Uterus (tissue), 4 donors: ENCODE measurements at places on chromosomes 6 and 20.

GRCh38 chr6:82711105-82711827, 347.6 kb downstream of the TPBG start:
- DNase-seq: no peak

GRCh38 chr6:44627091-44627882, 239.8 kb downstream of the CDC5L start:
- no peak for DNase-seq

GRCh38 chr6:148671085-148671484, 75.7 kb upstream of the UST start:
- DNase-seq: no peak

DNA sequence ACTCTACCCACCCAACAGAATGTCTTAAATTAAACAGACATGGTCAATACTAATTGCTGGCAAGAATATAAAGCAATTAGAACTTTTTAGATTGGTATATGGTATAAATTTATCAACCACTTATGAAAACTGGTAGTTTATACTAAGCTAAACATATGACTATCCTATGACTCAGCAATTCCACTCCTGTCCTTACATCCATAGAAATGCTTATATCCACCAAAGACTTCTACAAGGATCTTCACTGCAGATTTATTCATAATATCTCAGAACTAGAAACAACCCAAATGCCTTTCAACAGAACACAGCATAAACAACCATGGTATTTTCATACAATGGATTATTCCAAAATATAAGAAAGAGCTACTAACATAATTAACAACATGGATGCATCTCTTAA, 4.6 kb downstream of the ZNF184 start:
- DNase-seq: no peak

DNA sequence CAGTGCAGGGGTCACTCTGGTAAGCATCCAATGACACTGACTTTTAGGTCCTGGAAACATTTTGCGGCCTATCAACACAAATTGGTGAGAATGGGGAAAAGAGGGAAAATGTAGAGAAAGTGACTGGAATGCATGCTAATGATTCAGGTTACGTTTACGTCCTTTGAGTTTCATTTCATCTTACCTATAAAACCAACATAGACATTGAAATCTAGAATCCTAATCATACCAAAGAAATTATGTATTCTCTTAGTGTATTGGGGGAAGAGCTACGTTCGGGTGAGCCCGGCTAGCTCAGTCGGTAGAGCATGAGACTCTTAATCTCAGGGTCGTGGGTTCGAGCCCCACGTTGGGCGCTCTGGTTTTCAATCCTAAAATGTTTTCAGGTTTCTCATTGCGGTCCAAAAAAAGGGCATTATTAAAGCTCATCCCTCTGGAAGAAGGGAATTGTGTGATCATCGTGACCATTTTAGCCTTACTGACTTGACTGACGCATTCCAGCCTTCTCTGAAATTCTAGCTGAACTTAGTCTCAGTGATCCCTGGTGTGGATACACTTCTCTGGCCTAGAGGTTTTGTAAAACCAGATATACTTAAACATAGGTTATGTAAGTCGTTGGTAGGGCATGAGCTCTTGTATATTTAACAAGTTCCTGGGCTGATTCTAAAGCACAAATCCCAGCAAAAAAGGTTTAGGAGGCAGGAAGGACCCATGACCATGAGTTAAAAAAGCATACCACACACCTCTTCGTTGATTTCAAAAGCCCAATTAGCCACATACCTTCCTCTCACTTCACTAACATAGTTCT, 18.3 kb downstream of the HMGN4 start:
- DNase-seq: peak; percentile 65

- DNase-seq: no peak
Measured at GRCh38 chr6:21159465-21159864, 434.1 kb upstream of the SOX4 start.

- no peak for DNase-seq
Measured at GRCh38 chr6:84526631-84527030, 237.8 kb downstream of the TBX18 start.

DNA sequence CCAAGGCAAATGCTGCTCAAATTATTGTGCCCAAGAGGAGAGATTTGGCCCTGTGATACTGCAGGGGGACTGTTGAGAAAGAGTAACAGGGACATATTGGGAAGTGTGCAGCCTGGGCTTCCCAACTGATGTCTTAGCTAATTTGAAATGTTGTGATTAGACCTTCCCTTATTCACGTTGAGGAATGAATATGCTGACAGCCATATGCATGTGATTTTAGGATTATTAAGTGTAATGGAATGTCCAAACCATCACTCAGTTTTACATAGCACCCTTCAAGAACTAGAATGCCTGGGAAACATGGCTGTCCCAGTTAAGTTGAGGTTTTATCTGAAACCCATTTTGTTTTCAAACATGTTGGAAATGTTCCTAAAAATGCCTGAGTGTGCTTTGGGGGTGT, 81.4 kb downstream of the CARMIL1 start:
- no peak for DNase-seq

DNA sequence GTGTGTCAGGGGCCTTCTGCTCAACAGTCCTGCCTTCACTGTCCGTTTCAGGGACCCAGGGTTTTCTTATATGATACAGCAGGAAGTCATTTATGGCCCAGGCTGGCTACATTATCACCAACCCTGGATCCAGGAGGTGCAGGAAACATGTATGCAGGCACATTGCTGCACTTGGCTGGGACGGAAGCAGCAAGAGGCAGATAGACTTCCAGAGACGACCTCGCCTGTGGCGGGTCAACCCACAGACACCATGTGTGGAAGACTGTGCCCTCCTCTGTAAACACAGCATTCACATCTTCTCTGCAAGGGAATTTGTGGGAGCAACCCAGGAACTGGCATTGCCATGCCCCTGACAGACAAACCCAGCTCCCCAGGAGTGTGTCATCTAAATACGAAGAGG, 43.7 kb downstream of the TBC1D7 start:
- no peak for DNase-seq

DNA sequence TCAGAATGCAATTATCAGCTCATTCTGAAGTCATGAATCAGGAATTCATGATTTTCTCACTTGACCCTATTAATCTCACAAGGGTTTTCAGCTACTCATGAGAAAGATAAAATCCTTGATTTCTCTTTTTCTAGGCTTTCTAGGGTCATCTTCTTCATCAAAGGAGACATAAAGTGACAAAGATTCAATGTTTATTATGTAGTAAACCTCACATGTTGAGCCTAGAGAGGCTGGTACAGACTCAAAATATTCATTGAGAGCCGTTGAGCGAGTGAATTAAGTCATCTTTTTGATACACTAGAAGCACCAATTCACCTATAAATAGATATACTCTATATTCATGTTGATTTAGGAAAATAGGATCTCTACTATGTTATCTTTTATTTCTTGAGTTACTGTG, 104.8 kb upstream of the TRAF3IP2 start:
- DNase-seq: no peak

GRCh38 chr20:37596890-37597536, 69.3 kb upstream of the BLCAP start:
- DNase-seq: no peak

DNA sequence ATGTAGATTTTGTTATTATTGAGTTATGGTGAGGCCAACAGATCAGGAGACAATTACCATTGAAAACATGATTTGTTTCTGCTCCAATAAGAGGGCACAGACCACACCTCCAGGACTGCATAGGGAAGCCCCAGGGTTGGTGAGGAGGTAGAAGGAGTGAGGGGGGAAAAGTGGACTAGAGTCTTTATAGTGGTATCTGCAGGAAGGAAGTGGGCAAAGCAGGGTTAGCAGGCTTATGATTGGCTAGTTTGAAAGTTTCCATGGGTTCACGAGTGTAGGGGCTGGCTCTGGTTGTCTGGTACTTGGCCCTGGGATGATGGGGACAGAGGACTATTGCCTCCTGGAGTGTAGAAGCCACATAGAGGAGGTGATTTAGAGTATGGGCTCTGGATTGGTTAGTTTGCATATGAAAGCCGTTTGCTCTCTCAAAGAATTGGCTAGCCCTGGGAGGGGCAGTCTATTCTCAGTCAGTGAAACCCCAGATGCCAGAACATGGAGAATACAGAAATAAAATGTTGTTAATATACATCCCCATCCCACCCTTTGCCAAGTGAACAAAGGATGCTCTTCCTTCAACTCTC, 156.6 kb downstream of the KLHL32 start:
- DNase-seq: no peak

GRCh38 chr20:46770330-46771194, 61.1 kb downstream of the SLC2A10 start:
- DNase-seq: no peak

DNA sequence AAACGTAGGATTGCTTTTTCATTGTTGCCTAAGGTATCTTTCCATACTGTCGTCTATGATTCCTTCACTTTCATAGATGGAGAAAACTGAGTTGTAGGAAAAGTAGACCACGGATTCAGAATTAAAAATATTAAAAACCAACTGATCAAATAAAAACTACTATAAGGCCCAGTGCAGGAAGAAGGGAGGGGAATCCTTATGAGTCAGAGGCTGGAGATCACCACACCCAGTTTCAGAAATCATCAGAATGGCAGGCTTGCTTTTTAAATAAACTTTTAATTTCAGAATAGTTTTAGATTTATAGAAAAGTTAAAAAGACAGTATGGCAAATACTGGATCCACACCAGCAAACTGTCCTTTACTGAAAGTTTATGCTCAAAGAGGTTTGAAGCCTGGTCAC, 32.0 kb upstream of the POPDC3 start:
- no peak for DNase-seq

GRCh38 chr6:85405853-85406198, 44.1 kb upstream of the NT5E start:
- DNase-seq: no peak

GRCh38 chr6:101909366-101909765, 515.9 kb downstream of the GRIK2 start:
- no peak for DNase-seq

- no peak for DNase-seq
Measured at GRCh38 chr6:658244-658643, 1.3 kb upstream of the HUS1B start.

GRCh38 chr6:149364557-149364956, 35.5 kb upstream of the SUMO4 start:
- no peak for DNase-seq

GRCh38 chr6:128888444-128889175, 5.7 kb downstream of the LAMA2 start:
- DNase-seq: no peak

DNA sequence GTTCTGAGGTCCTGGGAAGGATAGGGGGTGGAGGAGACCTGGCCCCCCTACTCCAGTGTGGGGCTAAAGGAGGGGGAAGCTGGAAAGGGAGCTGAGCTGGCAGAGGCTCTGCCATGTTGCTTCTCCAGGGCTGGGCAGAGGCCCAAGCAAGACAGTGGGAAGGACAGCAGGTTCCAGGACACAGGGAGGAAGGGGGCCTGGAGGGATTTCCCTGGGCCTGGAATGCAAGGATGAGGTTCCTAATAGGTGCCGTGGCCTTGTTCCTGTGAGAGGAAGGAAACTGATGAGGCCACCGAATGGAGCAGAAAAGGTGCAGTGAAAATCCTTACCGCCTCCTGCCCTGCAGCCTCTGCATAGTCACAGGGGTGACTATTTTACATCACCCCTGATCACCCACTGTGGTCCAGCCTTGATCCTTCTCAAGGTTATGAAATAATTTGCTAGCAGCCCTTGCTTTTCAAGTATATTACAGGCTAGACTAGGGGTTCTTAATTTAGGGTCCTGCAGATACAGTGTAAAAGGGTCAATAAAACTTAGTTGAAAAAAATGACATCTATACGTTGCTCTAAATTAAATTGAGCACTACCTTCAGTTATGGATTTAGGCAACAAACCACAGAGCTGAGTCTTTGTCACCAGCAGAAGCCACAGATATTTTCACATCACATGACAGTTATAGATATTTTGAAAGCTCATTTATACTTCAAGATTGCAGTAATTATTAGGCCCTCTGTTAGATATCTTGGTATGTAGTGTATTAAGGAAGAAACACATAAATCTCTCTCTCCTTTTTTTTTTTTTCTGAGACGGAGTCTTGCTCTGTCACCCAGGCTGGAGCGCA, 45.7 kb upstream of the RNF24 start:
- DNase-seq: peak; percentile 8

DNA sequence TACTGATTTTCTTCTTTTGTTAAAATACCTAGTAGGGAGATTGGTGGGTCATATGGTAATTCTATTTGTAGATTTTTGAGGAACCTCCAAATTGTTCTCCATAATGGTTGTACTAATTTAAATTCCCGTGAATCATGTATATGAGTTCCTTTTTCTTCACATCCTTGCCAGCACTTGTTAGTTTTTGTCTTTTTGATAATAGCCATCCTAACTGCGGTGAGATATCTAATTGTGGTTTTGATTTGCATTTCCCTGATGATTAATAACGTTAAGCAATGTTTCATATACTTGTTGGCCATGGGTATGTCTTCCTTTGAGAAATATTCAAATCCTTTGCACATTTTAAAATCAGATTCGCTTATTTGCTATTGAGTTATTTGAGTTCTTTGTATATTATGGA, 110.9 kb downstream of the JAG1 start:
- no peak for DNase-seq

- no peak for DNase-seq
Measured at GRCh38 chr6:33205191-33206026, 954 bp downstream of the HSD17B8 start.

GRCh38 chr6:46993846-46994245, 48.3 kb downstream of the ADGRF1 start:
- no peak for DNase-seq

DNA sequence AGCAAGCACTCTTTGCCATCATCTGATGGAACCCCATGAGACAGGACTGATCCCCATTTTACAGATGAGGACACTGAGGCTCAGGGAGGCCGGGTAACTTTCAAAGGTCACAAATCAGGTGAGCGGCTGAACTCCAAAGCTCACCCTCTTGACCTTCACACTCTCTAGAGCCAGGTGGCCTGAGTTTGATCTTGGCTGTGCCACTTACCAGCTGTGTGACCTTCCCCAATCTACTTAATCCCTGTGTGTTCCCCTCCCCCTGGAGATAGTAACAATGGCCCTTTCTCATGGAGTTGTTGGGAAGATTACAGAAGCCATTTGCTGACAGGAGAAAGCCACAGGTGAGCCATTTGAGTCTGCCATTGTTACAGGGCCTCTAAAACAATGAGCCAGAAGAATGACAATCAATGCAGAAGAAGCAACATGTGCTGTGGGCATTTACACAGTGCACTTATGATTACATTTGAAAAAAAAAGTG, 34.5 kb downstream of the BMP7 start:
- DNase-seq: no peak

DNA sequence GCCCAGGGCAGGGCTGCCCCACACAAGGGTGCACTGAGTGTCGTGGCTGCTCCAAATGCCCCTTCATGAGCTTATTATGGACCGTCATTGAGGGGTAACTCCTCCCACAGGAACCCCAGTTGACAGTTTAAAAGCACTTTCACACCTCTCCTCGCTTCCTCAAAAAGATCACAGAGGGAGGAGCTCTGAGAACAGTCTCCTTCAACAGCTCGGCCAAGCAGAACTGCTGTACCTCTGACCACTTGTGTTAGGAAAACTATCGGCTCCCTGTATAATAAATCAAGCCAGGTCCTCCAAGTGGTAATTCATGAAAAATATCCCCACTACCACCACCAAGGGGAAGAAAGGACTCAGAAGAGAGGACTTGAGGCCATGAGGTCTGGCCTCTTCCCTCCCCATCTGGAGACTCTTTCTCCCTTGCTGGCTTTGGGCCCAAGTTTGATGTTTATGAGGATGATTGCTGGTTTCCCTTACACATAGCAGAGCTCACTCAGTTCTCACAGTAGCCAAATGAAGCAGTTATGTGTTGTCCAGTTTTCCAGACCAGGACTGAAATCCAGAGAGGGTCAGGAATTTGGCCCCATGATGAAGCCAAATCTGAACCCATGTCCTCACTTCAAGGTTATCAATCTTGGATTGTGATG, 8.7 kb downstream of the SNX21 start:
- no peak for DNase-seq
